ENCODE measurements at places on chromosomes 5 and 9.

DNA sequence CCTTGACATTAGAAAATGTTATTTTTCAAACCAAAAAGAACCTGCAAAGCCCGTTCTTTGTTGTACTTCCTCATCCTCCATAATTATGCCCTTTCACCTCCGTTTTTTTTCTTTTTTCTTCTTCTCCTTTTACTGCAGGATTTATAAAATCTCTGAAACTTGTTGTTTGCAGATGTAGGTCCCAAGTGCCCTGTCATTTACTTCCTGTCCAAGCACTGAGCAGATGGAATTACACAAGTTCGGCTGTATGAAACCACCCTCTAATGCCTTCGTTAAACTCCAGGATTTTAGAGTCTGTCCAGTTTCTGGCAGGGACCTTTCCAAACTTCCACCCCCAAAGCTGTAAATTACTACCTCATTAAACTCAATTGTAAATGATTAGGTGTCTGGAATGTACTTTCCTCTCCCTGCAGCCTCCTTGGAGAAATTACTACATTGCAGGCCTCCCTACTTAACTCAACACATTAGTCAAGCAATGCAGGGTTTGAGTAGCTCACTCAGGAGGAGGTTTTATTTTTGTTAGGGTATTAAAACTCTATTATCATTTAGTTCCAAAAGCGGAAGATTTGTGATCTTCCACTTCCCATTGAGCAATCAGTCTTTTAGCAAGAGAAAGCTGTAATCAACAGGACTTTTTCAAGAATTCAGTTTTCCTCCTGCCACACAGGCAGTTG, 125.6 kb upstream of the LPAR1 start:
- DNase-seq = no peak

GRCh38 chr9:92004045-92004392, 54.0 kb upstream of the ROR2 start:
- DNase-seq = no peak

DNA sequence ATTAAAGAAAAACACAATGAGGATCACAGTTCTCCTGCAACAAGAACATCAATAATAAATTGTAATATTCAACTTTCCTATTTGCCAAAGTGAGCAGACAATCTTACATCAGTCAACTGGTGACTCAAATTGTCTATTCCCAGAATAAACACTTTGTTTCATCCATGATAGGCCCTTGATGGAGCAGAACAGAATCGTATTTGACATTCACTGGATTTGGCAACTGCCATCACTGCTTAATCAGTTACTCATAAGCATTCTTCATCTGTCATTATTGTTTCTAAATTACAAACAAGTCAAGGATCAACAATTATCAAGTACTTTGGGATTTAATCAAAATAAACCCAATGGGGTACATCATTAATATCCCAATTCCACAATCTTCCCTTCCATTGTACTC, 398.4 kb downstream of the GABRG2 start:
- DNase-seq = no peak

GRCh38 chr5:72599519-72600370, 92.5 kb upstream of the ZNF366 start:
- no peak for DNase-seq

GRCh38 chr9:16335788-16336580, 534.5 kb downstream of the BNC2 start:
- peak; percentile 92 for DNase-seq

DNA sequence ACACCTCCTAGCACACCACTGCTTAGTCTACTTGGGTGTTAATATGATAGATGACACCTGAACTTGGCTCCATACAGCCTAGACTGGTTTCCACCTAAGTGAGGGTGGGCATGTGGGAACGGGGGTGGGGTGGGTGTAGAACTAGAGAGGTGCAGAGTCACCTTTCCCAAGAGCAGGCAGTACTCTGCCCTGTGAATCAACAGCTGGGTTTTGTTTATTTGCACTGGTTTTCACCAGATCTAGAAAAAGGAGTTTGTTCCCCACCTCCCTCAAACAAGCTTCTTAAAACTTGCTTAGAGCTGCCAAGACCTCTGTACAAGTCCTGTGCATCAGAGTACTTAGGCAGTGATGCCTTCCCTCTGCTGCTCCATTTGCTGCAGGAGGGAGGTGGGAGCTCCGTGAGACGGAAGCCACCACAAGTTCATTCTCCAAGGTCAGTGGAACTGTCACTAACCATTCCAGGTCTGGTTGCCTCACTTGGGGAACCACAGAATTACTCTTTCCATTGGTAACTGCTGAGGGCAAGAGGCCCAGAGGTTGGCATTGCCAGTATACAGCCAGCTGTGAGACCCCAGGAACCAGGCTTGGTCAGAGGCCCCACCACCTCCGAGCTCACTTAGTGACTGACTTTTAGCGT, 163.5 kb downstream of the NR3C1 start:
- no peak for DNase-seq

- no peak for DNase-seq
Observed at GRCh38 chr5:14109041-14109747, 33.9 kb upstream of the TRIO start.

- DNase-seq = no peak
Observed at GRCh38 chr9:132141948-132142594, 19.8 kb upstream of the NTNG2 start.

DNA sequence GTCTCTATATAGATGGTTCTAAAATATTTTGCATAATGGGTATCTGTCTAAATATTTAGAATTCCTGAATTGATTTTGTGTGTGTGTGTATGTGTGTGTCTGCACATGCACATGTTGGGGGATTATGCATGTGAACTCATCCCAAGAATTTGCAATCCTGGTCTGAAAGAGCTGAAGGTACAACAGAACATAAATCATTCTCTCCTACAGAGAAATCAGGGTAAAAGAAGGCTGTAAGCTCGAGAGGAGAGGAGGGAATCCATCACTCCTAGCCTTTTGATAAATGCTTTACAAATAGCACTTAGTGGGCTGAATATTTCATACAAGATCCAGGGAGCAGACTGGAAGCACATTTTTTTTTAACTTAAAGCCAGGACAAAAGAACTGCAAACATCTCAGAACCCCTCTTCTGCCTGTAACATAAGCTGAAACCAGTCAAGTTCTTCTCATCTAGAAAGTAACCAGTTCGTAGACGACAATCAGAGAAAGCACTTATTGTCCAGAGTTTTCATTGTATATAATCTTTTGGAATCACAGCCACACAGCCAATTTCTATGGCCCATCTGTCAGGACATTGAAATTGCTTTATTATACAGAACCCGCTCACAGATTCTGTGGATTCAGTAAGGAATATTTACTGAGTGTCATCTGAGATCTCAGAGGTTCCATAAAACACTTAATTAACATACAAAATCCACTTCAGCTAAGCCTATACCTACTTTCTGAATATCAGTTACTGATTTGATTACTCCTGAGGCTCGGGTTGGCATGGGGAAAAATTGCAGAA, 541.4 kb upstream of the ZNF462 start:
- no peak for DNase-seq

DNA sequence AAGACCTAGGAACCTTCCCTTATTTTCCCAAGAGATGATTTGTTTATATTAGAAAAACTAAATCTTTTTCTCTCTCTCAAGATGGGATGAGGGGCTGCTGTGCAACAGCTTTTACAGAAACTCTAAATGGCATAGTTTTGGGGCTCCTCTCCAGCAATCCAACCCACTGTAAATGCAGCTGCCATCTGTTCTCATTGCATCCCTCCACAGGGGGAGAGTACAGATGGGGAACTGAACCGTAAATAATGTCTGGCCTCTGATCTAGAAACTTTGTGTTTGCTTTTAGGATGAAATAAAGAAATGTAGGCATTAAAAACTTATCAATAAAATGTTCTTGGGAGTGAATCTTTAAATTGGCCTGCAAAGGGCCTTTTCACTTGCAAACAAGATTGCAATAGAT, 291.4 kb downstream of the MCTP1 start:
- DNase-seq = no peak

GRCh38 chr9:5554254-5554653, 43.9 kb downstream of the PDCD1LG2 start:
- DNase-seq = no peak

GRCh38 chr5:135662683-135663082, 83.9 kb upstream of the CXCL14 start:
- DNase-seq = no peak

GRCh38 chr5:10564838-10565784, 1.2 kb downstream of the ANKRD33B start:
- no peak for DNase-seq

- DNase-seq = peak; percentile 29
Observed at GRCh38 chr9:95980262-95981125, 105.0 kb downstream of the ERCC6L2 start.

- no peak for DNase-seq
Observed at GRCh38 chr9:136363949-136364748, 605 bp upstream of the DNLZ start.

DNA sequence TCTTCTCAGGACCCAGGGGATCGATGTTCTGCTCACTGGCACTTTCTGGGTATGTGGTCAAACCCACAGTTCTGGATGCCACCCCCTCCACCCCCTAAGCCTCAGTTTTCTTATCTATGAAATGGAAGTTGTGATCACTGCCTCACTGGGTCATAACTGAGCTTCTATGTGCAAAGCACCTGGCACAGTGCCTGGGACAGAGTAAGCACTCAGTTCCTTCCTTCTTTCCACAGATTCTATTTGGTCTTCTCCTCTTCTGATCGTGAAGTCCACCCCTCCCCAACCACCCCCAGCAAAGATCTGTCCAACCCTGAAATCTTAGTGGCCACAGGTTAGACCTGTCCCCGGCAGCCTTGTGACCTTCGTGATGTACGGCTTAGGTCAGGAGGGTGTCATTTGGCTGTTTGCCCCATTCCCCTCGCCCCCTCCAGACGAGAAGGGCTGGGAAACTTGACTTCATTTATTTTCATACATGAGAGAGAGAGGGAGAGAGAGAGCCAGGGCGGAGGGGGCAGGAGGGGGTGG, 181.4 kb downstream of the FGF18 start:
- DNase-seq = no peak

GRCh38 chr9:83477120-83477519, 61.1 kb downstream of the FRMD3 start:
- no peak for DNase-seq

GRCh38 chr5:132591145-132591544, 34.4 kb downstream of the RAD50 start:
- DNase-seq = no peak

GRCh38 chr5:15495026-15495425, 5.0 kb upstream of the FBXL7 start:
- DNase-seq = no peak

DNA sequence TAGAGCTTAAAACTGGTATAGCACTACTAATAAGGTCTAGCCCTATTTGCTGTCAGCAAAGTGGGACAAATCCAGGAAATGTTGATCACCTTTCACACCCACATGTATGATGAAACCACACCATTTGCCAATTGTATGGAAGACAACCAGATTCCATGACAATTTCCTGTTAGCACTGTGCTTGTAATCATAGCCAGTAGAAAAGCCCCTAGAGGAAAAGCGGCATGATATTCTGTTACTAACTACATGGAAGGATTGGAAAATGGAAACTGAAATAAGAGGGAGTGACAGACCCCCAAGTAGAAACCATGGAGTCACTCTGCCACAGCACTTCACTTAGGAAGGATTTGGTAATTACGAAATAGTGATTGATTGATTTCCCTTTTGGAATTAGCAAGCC, 923 bp downstream of the SPATA6L start:
- DNase-seq = no peak

- DNase-seq = no peak
Observed at GRCh38 chr9:6757132-6757455, 679 bp upstream of the KDM4C start.

DNA sequence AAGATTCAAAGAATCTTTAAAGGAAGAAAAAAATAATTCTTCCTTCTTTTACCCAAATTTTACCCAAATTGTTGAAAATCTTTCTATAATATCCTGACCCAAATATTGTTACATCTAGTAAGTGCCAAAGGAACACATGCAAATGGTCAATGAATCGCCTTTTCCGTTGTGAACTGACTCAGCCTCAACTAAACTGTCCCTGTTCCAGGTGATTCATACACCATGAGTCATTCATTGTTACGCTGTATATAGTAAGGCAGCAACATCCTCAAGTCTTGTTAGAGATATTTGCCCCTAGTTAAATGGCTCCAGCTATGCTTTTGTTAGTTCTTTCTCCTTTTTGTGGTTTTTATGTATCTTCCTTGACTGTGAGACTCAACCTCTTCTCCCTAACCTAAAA, 9.7 kb downstream of the PTGER4 start:
- peak; percentile 82 for DNase-seq

GRCh38 chr5:43851741-43852140, 248.8 kb downstream of the NNT start:
- DNase-seq = no peak

GRCh38 chr9:134178394-134178767, 14.0 kb upstream of the RNU6ATAC start:
- DNase-seq = no peak

- no peak for DNase-seq
Observed at GRCh38 chr5:1445313-1445688, at the start of gene SLC6A3. Gene SLC6A3 (minus strand): TSS chr5:1445440. CDS start chr5:1443197, 2,243 bp downstream.

GRCh38 chr9:76835571-76836283, 70.2 kb downstream of the PRUNE2 start:
- DNase-seq = peak; percentile 85

DNA sequence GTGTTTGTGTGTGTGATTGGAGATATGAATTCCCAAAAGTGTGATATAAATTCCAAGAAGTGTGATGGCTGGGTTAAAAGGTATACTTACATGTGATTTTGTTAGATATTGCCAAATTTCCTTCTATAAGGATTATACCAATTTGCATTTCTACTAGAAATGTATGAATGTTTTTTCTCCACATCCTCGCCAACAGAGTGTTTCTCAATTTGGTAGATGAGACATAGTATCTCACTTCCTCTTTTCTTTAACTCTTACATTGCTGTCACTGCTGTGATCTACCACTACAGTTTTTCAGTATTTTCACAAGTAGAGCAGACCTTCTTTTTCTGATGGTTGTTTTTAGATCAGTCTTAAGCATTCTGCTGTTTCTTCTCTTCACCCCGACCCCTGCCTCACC, 111.3 kb downstream of the FER start:
- no peak for DNase-seq

GRCh38 chr9:91391412-91391811, 29.7 kb upstream of the AUH start:
- no peak for DNase-seq

GRCh38 chr5:154514331-154514730, 36.3 kb upstream of the HAND1 start:
- no peak for DNase-seq

DNA sequence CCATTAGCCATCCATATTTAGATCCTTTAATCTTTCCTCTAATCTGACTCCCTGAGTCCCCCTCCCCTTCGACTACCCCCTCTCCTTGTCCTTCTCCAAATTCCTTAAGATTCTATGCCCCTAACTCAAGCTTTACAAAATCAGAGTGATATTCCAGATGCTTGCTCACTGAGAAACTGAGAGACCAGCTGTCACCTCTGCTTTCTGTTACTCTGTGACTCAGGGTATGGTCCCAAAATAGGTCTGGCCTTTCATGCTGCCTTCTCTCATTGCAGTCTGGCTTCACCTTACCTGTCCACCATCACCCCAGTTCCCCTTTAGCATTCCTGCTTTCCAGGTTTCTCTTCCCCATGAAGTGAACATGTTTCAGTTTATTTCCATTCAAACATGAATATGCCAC, 383.3 kb upstream of the SLC30A5 start:
- DNase-seq = no peak
